ENCODE measurements at places on chromosomes 2 and 18. TPM values are rescaled to one million over a fixed set of nuclear protein-coding genes. Genes with fewer than 3 reads are reported as not detected.

Gene UNC50
- 56.0 TPM for total RNA-seq

Gene HADHA
- 106 TPM for total RNA-seq

Gene STPG4
- not detected for total RNA-seq

Gene SLC38A11
- 52.7 TPM for total RNA-seq

Gene CFAP65
- not detected for total RNA-seq

Measured in camera-type eye (tissue), 1 donor.